ENCODE measurements at places on chromosomes 7 and 10.

DNA sequence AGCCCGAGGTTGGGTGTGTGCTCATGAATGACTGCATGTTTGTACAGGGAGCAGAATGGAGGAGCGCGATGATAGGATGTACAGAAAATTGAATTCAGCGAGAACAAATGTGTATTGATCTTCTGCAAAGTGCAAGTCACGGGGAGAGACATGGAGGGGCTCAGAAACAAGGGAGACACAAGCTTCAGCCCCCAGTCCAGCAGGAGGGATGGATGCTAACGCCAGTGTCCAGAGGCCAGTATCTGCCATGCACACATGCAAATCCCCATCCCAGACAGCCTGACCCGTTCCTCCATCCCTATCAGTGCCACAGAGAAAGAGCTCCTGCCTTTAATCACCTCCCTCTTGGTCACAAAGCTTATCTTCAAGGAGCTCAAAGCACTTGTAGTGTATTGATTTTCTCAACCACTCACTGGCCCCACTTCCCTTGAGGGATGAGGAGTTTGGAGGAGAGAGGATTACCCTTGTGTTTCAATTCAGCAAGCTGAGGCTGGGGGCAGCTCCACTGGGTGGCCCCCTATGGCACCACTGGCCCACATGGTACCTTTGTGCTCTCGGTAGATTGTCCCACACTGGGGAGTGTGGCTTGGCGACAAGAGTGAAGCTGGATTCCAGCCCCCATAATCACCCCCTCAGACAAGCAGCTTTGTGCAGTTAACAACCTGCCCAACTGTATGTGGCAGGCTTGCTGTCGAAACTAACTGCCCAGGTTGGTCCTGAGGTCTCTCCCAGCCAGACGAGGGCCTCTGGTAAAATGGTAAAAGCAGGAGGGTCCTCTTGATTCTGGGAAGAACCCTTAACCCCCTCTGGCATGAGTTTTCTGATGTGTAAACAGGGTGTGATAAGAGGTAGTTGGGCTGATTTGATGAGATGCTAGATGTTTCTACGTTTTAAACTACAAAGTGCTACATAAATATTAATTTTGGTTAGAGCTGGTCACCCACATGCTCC is 151.6 kb upstream of the UNC5B start:
- no peak for DNase-seq

- DNase-seq = no peak
Measured at GRCh38 chr10:44278837-44279324, 106.0 kb downstream of the CXCL12 start.

GRCh38 chr10:132440791-132441565 is 44.0 kb downstream of the PWWP2B start:
- no peak for DNase-seq

GRCh38 chr7:42945821-42946626 is 13.8 kb downstream of the MRPL32 start:
- DNase-seq = no peak

DNA sequence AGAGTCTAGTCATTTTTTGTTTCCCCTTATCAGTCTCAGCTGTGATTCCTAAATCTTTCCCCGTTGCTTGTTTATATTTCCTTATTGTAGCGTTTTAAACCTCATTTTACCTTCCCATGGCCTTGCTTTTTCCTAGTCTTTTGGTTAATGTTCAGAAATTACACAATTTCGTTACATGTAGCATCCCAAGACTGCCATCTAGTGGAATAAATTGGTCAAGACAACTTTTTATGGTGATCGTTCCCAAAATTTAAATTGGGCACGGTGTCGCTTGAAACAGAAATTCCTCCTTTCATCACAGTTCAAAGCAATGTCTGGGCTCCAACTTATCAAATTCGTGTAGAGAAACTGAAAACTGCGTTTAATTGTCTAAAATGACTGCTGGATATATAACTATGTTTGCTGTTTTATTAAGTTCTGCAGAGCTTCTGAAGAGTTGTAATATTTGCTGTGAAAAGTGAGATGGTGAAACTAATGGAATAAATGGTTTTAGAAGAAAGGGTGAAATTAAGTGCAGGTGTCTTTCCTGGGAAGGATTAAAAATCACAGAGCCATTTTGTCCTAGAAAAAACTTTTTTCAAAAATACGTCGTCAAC is 370.2 kb downstream of the PHF14 start:
- no peak for DNase-seq

DNA sequence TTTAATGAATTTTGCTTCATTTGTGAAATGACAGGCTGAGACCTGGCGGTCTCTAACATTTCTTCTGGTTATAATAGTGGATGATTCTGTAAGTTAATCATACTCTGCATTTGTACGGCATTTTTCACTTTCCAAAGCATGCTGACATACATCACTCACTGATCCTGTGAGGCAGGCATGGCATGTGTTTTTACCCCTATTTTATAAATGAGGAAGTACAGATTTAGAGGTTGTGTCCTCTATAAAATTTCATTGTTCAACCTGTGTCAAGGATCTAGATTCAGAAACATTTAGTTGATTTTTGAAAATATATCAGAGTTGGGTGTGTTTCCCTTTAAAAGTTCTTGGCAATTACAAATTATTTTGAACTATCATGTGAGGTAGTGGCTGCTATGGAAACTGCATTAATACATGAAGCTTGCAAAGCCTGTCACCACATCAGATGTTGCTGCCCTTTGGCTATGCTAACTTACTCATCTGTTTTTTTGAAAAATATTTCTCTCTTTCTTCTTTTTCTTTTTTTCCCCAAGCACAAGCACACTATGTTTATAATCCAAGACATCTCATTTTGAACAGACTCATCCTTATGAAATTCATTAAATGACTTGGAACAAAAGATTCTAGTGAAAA is 172.7 kb downstream of the GNAI1 start:
- DNase-seq = no peak

DNA sequence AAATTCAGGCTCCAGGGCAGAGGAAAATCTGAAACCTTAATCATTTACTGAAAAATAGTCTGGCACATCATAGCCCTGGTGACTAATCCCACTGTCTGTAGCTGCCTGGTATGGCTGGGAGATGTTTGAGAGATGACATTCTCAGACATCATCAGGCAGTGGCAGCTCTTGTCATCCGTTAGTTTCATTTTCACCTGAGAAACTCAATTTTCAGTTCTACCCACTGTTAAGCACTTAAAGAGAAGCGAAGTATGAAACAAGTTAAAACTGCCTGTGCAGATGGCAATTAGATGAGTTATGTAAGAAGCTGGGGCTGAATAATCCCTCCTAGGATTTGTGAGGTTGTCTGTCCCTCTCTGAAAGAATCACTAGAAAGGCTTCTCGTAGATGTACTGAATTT is 150.2 kb downstream of the NSUN6 start:
- DNase-seq = no peak

DNA sequence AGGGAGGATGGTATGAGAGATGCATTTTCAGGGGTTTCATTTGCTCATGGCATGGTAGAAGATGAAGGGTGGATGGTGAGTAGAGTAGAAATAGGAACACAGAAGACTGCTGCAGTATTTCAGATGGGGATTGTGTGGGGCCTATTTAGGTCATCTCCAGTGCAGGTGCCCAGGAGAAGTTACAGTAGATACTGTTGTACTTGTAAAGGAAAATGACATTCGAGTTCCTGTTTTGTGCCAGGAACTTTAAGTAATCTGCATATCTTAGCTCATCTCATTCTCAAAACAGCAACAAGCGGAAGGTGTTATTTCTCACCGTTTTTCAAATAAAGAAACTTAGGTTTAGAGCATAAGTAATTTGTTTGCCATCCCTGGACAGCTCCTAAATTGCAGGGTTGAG is 156.2 kb downstream of the AUTS2 start:
- no peak for DNase-seq

DNA sequence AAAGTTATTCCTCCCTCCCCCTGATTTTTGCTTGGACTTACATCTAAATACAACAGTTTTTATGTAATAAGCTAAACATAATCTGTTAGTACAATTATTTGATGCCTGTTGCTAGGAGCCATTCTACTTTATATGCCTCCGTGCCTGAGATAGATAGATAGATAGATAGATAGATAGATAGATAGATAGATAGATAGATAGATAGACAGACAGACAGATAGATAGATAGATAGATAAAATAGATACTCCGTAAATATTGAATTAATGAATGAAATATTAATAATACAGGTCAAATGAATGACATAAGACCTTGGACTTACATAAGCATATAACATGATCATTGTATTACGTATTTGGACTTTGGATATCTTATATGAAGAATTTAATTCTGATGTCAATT is 23.0 kb downstream of the NET1 start:
- DNase-seq = no peak

DNA sequence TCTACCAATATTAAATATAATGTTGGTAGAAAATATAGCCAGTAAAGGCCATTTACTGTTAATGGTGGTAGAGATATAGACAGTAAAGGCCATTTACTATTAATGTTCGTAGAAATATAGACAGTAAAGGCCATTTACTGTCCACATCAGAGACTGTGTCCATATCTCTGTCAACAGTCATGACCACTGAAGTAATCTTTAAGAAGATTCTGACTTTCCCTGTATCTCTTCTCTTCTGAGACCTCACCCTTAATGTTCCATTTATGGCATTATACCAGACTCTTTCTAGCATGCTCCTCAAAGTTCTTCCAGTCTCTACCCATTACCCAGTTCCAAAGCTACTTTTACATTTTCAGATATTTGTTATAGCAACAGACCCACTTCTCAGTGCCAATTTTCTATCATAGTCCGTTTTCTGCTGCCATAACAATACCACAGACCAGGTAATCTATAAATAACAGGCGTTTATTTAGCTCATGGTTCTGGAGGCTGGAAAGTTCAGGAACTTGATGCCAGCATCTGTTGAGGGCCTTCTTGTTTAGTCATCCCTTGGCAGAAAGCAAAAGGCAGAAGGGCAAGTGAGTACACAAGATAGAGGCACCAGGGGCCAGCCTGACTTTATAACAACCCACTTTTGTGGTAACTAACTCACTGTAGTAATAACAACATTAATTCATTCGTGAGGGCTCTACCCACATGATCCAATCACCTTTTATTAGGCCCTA is 7.9 kb upstream of the NUDCD3 start:
- no peak for DNase-seq

GRCh38 chr10:8379906-8380832 is 325.7 kb downstream of the GATA3 start:
- no peak for DNase-seq

GRCh38 chr10:80157561-80157960 is 25.0 kb downstream of the PLAC9 start:
- DNase-seq = no peak

DNA sequence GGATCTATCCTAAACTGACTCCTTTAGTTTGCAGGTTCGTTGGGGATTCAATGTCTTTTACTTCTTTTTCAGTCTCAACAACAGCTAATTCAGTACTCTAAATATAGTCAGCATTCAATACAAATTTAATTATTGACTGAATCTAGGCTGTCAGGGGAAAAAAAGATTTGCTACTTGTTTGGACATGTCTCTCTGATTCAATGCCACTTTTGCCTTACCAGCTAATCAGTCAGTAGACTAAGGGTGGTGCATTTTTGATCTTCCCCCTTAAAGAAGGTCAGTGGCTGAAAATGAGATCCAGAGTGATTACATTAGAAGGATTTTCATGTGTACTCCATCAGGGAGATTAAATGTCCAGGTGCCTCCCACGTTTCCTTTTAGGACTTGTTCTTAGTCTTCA is 145.1 kb downstream of the C1GALT1 start:
- no peak for DNase-seq

DNA sequence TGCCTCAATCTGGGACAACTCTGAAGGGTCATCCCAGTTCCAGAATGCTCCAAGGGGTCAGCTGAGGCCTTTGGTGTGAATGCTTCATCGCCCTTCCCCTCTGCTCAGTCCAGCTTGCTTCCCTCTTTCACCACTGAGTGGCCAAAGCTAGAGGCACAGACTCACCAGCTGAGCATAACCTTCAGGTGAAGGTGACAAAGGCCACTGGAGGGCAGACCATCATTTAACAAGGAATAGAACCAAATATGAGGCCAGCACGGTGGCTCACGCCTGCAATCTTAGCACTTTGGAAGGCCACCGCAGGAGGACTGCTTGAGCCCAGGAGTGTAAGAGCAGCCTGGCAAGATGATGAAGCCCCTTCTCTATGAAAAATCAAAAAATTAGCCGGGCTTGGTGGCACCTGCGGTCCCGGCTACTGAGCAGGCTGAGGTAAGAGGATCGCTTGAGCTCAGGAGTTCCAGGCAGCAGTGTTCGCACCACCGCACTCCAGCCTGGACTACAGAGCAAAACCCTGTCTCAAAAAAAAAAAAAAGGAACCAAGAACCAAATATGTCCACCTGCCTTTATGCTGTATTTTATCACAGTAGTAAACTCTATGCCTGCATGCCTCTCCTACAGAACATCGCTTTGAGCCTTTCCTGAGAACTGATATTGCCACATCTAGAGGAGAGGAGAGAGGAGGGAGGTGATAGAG is 13.4 kb downstream of the PRKAG2 start:
- peak; percentile 24 for DNase-seq

Measured in posterior cingulate gyrus (tissue), 11 donors.